Immature natural killer cell (primary cell): ENCODE measurements at places on chromosomes 7 and 10.

- DNase-seq: no peak
Observed at GRCh38 chr7:137421366-137421765, 77.8 kb upstream of the PTN start.

- DNase-seq: no peak
Observed at GRCh38 chr10:132515811-132516726, 21.5 kb upstream of the INPP5A start.

GRCh38 chr10:78924319-78925003, 144.3 kb upstream of the ZMIZ1 start:
- DNase-seq: no peak

DNA sequence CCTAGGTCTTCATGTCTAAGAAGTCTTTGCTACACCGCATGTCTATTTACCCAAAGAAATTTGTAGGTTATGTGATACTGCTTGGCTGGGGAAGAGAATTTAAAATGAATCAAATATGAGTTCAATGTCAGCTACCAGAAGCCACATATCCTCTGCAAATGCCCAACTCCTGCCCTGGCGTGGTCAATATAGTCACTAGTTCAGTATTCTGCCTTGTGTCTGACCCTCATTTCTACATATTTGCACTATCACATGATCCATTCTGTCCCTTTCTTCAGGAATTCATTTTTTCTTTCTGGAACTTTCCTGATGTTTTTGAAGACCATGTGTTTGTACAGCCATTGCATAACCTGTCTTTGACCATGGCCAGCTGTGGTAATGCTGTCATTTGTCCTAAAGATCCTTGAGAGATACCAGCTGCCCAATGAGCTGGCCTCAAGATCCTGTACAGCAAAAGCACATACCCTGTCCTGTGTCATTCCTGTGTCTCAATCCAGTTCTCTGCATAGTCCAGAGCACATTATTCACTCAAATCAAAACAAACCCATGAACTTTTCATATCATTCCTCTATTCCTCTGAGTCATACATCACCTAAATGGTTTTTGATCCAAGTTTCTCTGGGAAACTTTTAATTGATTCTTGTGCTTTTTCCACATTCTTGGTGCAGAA, 524.5 kb downstream of the PARD3 start:
- no peak for DNase-seq

- DNase-seq: no peak
Observed at GRCh38 chr10:116059320-116059719, 213.7 kb downstream of the GFRA1 start.
